ENCODE measurements at places on chromosomes 13 and 19. TPM values are rescaled to one million over a fixed set of nuclear protein-coding genes. Genes with fewer than 3 reads are reported as not detected.

DNA sequence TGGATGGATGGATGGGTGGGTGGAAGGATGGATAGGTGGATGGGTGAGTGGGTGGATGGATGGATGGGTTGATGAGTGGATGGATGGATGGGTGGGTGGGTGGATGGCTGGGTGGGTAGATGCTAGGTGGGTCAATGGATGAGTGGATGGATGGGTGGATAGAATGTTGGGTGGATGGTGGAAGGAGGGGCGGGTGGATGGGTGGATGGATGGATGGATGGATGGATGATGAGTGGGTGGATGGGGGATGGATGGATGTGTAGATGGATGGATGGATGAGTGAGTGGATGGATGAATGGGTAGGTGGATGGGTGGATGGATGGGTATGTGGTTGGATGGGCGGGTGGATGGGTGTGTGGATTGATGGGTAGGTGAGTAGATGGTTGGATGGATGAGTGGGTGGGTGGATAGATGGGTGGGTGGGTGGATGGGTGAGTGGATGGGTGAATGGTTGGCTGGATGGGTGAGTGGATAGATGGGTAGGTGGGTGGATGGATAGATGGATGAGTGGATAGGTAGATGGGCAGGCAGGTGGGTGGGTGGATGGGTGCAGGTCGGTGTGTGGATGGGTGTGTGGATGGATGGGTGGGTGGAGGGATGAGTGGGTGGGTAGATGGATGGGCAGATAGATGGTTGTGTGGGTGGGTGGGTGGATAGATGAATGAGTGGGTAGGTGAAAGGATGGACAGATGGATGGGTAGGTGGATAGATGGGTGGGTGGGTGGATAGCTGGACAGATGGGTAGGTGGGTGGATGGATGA, 4.4 kb upstream of the SHC2 start:
- no peak for DNase-seq

DNA sequence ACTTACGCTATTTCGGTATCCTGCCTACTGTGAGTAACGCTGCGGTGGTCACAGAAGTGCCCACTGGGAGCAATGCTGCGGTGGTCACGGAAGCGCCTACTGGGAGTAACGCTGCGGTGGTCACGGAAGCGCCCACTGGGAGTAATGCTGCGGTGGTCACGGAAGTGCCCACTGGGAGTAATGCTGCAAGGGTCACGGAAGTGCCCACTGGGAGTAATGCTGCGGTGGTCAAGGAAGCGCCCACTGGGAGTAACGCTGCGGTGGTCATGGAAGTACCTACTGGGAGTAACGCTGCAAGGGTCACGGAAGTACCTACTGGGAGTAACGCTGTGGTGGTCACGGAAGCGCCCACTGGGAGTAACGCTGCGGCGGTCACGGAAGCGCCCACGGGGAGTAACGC, 52.1 kb upstream of the SOX1 start:
- no peak for DNase-seq

ZNF415 gene
- 24.0 TPM for polyA plus RNA-seq

GRCh38 chr13:71962735-71963134, 95.7 kb upstream of the DACH1 start:
- DNase-seq, result no peak

C19orf85 gene
- polyA plus RNA-seq, result not detected

ZNF492 gene
- polyA plus RNA-seq, result 3.2 TPM

DNA sequence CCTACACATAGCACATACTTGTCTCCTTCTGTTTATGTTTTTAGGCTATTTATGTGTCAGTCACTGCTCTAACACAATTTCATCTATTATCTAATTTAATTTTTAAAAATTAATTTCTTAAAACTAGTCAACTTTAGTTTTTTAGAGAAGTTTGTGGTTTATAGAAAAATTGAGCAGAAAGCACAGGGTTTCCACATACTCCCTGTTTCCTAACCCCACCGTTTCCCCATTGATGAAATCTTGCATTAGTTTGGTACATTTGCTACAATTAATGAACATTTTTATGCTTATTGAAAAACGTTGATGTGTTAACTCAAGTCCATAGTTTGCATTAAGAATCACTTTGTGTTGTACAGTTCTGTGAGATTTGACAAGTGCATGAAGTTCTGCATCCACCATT, 53.5 kb downstream of the TNFSF13B start:
- DNase-seq, result no peak

DNA sequence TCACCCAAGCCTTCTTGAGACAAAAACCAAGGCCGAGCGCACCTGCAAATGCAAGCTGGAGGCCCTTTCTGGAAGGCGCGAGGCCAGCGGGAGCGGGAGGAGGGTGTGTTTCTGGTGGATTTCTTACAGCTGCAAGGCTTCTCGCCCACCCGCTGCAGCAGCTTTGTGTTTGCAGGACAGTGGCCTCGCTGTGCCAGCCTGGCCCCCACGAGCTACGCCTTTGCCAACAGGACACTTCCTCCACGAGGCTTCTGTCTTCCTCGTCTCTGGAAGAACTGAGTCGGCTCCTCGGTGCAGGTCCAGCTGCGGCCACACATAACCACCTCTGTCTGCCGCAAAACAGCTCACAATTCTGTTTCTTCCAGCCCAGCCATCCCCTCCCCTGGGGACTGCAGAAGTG, 10.1 kb downstream of the ATCAY start:
- DNase-seq, result no peak

NMRK2 gene
- 0.39 TPM for polyA plus RNA-seq

- peak; percentile 28 for DNase-seq
These were observed 44.9 kb upstream of the USPL1 start for GRCh38 chr13:30572859-30573275.

GRCh38 chr13:20049558-20050473, 91.3 kb downstream of the ZMYM2 start:
- no peak for DNase-seq

- no peak for DNase-seq
These were observed 107.4 kb upstream of the SLC7A1 start for GRCh38 chr13:29702912-29703351.

DNA sequence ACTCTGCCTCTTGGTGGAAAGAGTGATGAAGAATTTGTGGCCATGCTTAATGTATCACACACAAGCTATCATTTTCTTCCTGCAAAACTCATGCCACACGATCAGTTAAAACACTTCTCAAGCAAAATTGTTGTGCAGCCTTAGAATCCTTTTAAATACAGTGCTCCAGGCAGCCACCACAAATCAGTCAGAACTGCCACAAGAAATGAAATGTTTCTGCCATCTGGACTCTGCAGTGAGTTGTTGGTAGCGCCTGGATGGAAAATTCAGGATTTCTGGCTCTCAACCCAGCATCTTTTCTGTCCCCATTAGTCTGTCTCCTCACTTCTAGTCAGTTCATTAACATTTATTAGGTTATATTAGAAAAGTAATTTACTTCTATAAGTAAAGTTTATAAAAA, 179.5 kb downstream of the GPC6 start:
- no peak for DNase-seq

DNA sequence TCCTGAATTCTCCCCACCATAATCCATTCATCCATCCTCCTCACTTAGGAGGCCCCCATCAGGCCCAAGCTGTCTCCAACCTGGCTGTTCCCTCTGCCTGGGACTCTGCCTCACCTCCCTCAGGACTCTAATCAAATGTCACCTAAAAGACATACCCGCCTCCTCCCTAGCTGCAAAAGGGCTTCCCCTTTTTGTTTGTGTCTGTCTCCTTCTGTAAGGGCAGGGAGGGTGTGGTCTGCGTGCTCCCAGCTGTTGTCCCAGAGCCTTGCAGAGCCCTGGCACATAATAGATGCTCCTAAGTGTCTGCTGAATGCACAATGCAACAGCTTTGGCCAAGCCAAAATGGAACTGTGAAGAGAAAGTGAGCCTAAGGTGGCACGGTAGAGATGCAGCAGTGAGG, 4.4 kb downstream of the TRIR start:
- DNase-seq, result no peak

GRCh38 chr13:20142927-20143480, 17.8 kb downstream of the GJA3 start:
- no peak for DNase-seq

DNA sequence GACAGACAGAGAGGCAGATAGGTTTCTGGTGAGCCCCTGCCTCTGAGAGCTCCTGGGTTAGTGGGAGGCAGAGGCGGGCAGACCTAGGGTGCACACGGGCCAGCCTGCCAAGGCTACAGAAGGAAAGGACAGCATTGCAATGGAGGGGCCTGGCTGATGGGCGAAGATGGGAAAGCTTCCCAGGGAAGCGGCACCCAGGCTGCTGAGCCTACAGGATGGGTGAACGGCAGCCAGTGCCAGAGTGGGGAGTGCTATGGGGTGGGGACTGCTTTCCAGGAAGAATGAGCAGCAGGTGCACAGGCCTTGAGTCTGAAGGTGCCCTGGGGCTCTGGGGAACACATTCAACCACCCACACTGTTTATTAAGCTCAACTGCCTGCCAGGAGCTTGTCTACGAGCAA, 702 bp upstream of the MAG start:
- DNase-seq, result no peak

DNA sequence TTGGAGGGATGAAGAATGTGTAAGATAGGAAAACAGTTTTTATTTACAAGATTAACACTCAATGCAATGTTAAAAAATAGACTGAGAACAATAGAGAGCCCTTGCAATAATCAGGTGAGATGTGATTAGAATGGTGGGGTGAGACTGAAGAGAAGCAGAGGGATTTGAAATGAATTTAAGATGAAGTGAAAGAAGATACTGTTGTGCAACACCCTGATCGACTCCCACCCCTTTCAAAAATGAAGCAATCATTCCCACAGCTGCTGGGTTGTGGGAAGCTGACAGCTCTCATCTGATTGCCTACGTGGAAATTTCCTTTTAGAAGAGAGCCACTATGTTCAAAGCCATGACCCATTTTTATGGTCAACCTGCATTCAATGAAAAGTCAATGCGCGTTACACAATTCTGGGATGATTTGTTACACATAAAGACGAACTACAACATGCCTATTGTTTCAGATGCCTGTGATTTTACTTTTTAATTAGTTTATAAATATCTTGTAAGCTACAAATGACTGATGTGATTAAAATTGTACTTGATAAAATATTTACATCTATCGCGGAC, 1374.8 kb downstream of the PCDH9 start:
- DNase-seq, result no peak

TLE6 gene
- polyA plus RNA-seq, result 7.3 TPM

GRCh38 chr13:64314331-64314730, 2898.7 kb upstream of the PCDH20 start:
- no peak for DNase-seq

CLDND2 gene
- 1.9 TPM for polyA plus RNA-seq

KLK13 gene
- 0.20 TPM for polyA plus RNA-seq

ZSCAN1 gene
- 2.8 TPM for polyA plus RNA-seq

- no peak for DNase-seq
These were observed 104.1 kb upstream of the SCEL start for GRCh38 chr13:77431449-77431848.

- no peak for DNase-seq
These were observed 2382.4 kb downstream of the PCDH9 start for GRCh38 chr13:64847767-64848166.

DNA sequence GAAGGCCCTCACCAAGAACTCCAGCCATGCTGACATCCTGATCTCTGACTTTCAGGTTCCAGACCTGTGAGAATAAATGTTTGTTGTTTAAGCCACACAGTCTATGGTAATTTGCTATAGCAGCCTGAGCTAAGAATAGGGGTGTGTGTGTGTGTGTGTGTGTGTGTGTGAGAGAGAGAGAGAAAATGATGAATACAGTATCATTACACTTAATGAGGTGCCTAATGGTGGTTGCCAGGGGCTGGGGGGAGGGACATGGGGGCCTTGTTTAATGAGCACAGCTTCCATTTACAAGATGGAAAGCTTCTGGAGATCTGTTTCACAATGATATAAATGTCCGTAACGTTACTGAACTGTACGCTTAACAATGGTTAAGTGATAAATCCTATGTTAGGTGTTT, 53.8 kb upstream of the LATS2 start:
- no peak for DNase-seq

TTYH1 gene
- polyA plus RNA-seq, result 7.5 TPM

GRCh38 chr19:38891771-38892170, 7.6 kb downstream of the SIRT2 start:
- no peak for DNase-seq
